ENCODE measurements at places on chromosomes 6 and 20.

GRCh38 chr20:53737396-53738038 lies 143.9 kb upstream of the ZNF217 start:
- DNase-seq: no peak

- no peak for DNase-seq
Measured at GRCh38 chr20:62662422-62662821, 20.1 kb downstream of the SLCO4A1 start.

DNA sequence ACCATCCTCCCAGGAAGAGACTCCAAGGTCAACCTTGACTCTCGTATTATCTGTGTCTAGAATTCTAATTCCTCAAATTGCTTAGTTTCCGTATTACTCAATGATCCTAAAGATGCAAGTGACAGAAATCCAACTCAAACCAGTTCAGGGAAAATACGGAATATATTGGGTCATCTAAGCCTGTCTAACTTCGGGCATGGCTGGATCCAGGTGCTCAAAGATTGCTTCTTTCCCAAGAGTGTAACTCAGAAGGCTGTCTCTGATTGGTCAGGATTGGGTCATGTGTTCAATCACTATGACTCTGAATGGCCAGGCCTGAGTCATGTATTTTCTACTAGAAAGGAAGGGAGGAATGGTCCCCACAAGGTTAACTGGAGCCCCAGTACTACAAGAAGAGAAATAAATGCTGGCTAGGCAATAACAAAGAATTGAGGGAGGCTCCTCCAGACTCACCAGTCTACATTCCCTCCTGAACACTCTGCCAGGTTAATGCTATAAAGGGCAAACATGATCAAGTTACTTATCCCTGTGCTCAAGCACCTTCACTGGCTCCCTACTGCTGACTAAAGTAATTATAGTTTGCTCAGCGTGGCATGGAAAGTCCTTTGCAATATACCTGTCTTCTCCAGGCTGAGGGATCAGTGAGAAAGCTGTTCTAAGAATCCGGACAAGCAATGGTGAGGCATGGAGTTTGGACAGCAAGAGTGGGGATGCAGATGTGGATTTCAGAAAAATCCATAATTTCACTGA lies 15.4 kb upstream of the PREX1 start:
- DNase-seq: no peak

DNA sequence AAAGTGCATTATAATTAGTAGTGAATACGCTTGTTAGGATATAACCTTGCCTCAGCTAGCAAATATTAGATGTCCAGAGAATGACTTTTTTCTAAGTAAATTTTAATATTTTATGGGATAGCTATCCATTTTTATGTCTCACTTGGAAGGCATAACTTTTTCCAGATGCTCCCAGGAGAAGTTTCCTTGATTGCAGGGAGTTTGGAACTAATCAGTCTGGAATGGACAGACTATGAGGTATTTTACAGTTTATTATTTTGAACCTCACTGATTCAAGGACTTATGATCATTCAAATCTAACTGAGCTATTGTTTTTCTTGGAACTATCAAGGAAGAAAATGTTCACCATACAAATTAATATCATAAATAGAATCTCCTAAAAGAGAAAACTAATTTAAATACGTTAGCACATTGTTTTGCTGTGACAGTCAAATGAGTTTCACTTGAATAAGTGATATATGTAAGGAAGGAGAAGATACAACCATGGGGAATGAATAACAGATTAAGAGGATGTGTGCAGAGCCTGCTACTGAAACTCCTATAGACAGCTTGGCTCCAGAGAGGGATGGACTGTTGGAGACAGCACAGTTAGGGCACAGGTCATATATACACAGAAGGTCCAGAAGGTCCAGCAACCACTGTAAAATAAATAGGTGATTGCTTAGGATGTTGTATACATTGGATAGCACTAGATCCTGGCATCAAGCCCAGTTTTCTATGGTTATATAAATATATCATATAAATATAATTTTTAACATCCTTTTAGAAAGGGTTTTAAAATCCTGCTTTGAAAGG lies 20.6 kb upstream of the LCA5 start:
- no peak for DNase-seq

- DNase-seq: no peak
Measured at GRCh38 chr20:52003415-52003814, 188.2 kb downstream of the ZFP64 start.

DNA sequence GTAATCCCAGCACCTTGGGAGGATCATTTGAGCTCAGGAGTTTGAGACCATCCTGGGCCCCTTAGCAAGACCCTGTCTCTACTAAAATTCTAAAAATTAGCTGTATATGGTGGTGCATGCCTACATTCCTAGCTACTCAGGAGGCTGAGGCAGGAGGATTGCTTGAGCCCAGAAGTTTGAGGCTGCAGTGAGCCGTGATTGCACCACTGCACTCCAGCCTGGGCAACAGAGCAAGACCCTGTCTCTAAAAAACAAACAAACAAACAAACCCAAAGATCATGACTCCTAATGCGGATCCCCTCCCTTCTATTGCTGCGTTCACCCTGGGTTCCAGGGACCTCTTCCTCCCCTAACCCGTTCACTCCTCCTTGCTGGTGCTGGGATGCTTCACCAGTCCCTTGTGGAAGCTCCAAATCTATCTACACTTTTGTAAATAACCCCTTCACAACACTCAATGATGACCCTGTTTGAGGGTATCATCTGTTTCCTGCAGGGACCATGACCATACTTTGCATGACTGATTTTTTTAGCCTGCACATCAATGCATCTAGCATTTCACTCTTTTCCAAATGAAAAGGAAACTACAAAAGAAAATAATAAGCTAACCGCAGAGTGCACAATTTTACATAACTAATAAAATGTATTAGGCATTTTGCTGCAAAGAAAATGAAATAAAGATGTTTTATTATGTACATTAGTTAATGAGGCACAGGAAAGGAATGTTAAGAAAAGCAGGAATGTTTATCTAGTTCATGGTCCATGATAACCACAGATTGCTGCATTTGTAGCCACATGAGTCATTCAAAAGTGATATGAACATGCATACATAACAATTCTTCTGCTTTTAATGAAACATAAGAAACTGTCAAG lies 30.5 kb upstream of the IPCEF1 start:
- no peak for DNase-seq

DNA sequence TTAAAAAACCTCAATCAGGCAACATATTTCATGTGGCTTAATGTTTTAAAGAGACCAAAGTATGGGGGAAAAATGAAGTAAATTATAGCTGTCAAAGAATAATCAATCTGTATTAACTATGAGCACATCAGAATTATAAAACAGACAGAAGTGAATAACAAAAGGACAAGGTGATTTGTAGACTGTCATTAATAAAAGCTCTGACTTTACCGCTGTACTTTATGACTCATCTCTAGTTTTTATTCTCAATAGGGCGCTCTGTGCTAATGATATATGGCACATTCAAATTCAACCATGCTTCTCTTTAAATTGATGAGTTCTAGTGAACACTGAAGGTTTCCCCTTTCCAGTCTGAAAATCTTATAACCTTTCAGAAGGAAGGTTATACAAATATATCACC lies 72.0 kb downstream of the PREP start:
- DNase-seq: no peak
